Fibroblast of skin of left biceps (primary cell): ENCODE measurements at places on chromosomes 4 and X.
A peak's percentile ranks its signal among the peaks of the same experiment; 100 is the strongest.

DNA sequence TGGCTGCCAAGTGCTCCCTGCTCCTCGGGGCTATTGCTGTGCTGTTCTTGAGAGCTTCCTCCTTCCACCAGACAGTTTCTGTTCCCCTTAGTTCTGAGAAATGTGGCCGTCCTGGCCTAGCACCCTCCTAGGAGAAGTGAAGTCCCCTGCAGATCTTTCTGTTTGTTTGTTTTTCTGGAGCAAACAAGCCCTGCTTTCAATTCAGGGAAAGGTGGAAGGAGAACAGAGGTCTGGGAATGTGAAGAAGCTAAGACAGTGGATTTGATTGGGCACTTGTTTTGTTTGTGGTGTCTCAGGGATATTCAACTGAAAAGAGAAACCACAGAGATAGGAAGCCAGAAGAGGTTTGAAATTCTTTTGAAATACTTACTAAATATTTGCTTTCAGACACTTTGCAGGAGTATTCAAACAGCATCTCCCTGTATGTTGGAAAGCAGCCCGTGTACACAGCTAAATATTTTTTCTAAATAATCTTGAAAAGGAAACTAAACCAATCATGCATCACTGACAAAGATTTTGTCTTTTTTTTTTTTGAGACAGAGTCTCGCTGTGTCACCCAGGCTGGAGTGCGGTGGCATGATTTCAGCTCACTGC, 36.5 kb upstream of the PPM1K start:
- DNase-seq: no peak

- DNase-seq: no peak
Observed at GRCh38 chr4:127469959-127470809, 162.6 kb upstream of the INTU start.

- no peak for DNase-seq
Observed at GRCh38 chrX:47446431-47446830, 36.6 kb downstream of the ZNF41 start.

DNA sequence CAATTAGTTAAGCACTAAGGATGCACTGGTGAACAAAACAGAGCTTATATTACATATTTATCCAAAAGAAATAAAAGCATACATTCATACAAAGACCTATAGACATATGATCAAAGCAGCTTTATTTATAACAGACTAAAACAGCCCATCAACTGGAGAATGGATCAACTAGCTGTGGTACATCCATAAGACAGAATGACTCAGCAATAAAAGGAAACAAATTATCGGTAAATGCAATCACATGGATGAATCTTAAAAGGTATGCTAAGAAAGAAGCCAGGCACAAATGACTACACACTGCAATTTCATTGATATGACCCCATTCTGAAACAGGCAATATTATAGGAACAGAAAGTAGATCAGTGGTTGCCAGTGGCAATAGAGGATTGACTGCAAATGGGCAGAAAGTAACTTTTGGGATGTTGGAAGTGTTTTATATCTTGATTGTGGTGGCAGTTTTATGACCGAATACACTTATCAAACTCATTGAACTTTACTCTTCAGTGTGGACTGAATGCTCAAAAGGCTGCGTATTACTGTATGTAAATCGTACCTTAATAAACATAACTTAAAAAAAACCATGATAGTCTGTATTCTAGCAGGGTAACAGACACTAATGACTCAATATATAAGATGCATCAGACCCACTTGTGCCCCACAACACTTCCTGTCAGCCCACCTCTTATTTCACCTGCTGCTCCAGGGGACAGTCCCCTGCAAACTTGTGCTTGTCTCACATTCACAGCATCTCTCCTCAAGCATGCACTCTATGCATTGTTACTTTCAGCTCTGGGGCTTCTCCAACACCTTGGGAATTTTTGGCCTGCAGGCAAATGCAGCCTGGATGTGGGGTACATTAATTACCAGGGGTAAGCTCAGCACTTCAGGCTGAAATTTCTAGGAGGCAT, 59.1 kb downstream of the MID1IP1 start:
- no peak for DNase-seq

- DNase-seq: no peak
Observed at GRCh38 chrX:114071412-114071811, 512.5 kb upstream of the HTR2C start.

DNA sequence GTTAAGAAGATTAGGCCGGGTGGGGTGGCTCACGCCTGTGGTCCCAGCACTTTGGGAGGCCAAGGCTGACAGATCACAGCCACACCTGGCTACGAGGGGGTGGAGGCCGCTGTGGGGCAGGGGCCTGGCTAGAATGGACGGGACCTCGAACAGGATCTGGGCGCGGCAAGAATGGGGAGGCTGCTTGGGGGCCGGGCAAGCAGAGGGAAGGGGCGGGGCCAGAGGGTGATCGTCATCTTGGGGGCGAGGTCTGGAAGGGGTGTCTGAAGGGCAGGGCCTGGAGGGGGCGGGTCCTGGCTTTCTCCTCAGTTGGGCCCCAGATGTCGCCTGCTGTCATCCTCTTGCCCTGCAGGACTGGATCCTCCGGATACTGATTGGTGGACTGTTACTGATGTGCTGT, 57.3 kb upstream of the ENPEP start:
- DNase-seq: no peak

DNA sequence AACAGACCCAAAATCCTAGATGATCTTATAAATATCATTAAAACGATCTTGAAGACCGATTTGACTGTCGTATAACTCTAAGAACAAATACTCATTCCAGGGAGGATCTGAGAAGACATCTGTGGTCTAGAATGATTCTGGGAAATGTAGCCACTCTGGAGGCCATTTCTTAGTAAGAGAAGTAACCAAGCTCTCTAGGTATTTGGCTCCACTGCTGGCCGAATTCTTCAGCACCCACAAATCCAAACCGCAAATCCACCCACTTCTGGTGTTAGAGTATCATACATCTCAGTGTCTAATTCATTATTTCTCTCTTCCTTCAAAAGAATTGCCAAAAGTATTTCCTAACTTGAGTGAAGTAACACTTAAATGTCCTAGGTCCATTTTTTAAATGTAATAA, 23.9 kb downstream of the KLHL5 start:
- DNase-seq: no peak

DNA sequence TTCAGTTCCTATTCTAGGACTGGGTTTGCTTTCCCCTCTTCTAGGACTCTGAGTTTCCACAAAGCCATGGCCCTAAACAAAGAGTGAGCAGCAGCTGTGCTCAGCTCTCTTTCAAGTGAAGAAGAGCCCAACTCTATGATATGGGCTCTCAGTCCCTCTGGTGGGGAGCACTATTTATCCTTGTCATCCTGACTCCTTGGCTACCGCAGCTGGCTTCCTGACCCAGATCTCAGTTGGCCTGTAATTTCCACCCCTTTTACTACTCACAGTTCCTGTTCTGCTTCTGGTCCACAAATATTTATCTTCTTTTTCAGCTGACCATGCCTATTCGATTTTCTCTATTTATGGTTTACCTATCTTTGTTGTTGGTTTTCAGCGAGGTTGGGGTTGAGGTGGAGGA, 33.8 kb downstream of the F8 start:
- DNase-seq: no peak

- DNase-seq: peak; percentile 61
Observed at GRCh38 chr4:139030614-139031235, 15.1 kb downstream of the NOCT start.

- no peak for DNase-seq
Observed at GRCh38 chrX:129934952-129935351, 29.0 kb downstream of the UTP14A start.

DNA sequence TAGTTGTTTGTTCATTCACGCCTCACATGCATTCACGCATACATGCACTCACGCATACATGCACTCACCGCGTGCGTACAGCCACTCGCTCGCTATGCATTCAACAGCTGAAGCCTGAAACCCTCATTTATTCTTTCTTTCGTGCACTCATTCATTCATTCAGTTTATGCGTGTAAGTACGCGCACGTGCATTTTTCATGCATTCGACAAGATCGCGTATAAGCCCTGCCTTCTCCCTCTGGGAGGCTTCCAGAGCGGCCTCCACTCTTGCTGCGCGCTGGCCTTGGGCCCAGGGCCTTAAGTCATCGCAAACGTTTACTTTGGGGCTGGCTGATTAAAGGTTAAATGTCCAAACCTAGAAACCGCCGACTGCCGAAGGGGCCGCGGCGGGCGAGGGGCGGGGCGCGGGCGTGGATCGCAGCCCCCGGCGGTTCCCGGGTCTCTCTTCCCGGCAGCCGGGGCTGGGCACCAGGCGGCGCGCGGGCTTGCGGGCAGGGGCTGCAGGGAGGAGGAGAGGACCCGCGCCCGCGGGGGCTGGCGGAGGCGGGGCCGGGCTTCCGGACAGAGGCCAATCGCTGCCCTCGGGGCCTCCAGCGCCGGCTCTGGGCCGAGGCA, at the start of gene GYG2:
TSS of gene GYG2 (plus strand) at position 587 of the 615 bp plus-strand sequence. CDS start 1,259 bp downstream, outside the sequence.
- no peak for DNase-seq

DNA sequence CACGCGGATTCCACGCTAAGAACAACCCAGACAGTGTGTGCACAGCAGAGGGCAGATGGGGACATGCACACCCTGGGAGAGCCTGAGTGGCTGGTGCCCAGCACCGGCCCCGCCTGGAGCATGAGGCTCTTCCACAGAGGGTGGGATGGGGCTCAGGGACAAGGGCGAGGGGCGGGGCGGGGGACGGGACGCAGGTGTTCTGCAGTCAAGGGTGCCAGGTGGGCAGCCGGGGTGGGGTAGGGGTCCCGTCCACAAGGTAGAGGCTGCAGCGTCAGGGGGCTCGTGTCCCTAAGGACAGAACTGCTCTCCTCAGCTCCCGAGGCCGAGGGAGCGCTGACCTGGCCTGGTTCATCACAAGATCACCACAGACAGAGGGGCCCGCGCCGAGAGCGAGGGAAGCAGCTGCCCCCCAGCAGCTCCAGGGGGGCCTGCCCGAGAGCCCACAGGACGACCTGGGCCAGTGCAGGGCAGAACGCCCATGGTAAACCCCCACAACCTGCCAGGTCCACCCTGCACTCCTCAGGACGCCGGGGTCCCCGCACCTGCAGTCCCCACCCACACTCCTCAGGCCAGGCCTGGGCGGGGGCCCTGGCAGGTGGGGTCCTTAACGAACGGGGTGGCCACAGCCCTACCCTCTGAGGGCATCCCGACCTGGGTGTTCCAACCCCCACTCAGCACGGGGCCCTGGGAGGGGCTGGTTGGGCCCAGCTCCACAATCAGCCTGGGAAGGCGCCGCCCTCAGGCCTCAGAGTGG, 26.7 kb downstream of the CTBP1 start:
- no peak for DNase-seq

DNA sequence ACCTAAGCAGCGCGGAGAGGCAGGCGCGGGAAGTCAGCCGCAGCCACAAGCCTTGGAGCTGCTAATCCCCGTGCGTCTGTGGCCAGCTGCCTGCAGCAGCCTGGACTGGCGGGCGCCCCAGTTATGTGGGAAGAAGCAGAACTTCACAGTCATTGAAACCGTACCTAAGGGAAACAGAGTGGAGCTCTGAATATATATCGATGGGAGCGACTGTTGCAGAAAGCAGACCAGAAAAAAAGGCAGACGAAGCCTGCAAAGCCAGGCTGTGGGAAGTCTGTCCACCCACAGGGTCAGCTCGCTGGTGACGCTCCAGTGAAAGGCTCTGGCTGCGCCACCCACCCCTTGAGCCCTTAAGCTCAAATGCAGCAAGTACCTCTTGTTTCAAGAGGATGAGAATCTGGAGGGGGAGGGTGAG, 24.7 kb downstream of the KCNE5 start:
- DNase-seq: no peak

DNA sequence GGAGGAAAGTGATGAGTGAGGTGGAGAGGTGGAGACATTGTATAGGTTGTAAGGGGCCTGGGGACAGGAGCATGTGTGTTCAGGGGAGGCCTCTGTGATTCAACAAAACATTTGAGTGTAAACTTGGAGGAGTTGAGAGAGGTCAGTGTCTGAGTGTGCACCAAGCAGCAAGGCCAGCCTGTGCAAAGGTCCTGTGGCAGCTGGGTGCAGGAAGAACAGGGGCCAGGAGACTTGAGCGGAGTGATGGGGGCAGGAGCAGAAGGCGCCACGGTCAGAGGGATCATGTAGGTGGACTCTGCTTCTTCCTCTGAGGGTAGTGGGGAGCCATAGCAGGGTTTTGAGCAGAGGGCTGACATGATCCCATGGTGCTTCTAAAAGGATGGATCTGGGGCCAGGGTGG, 9.6 kb upstream of the PSAPL1 start:
- no peak for DNase-seq

DNA sequence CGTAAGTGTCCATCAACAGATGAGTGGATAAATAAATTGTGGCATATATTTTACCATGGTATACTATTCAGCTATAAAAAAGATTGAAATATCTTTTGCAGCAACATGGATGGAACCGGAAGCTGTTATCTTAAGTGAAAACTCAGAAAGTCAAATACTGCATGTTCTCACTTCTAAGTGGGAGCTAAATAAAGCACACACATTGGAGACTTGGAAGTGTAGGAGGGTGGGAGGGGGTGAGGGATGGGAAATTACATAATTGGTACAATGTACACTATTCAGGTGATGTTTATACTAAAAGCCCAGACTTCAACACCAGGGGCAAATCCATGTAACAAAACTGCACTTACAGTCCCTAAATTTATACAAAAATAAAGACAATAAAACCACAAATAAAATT, 72.6 kb upstream of the SPRY1 start:
- no peak for DNase-seq

GRCh38 chrX:149284616-149285015, 220.5 kb downstream of the IDS start:
- no peak for DNase-seq

DNA sequence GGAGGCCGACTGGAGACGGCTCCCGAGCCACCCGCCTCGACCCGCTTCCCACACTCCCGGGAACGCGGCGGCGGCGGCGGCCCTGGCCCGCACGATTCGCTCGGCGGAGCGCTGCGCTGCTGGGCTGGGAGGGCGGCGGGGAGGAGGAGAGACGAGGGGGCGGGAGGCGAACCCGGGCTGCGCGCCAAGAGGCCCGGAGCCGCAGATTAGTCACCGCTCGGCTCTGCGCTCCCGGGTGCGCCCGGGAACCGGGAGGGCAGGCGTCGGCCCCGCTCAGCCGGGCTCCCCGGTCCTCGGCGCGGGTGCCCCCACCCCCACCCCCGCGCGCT, 11.2 kb upstream of the BCOR start:
- no peak for DNase-seq

DNA sequence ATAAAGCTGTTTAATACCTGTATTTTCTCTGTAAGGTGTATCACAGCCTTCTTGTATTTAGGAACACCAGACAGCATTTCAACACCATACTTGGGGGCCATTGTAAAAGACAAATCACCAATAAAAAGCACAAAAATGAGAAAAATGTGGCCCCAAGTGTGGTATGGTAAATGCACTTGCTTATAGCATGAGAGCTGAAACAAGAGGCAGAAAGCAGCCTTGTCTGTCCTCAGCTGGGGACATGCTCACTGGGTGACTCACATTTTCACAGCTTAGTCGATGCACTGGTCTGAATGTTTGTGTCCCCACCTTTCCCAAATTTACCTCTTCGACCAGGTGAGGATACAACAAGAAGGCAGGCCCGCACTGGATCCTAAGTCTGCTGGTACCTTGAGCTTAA, 639.7 kb upstream of the AGA start:
- DNase-seq: no peak
